ENCODE measurements at places on chromosomes 16 and 17.

DNA sequence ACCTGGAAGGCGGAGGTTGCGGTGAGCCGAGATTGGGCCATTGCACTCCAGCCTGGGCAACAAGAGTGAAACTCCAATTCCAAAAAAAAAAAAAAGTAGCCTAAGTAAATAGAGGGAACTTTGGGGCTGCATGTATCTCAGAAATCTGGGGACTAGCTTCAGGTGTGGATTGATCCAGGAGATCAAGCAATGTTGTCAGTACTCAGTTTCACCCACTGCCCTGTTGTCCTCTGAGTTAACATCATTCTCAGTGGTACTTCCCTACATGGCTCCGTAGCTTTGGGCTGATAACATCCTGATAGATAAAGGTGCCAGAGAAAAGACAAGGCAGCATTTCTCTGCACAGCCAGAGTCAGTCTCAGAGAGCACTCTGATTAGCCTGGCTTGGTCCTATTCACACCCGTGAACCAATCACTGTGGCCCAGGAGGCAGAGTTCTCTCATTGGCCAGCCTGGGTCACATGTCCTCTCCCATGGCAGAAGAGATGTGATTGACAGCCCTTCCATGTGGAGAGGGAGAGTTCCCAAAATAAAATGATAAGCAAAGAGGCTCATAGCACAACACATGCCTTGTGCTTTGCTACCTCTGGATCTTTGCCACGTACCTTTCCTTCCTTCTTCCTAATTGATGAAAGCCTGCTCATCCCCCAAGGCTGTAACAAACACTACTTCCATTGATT lies 99.6 kb downstream of the ABCC1 start:
- DNase-seq: no peak

- no peak for DNase-seq
Measured at GRCh38 chr17:35847006-35847405, 21.7 kb downstream of the HEATR9 start.

GRCh38 chr17:1755252-1755826 lies 6.5 kb upstream of the SERPINF1 start:
- DNase-seq: no peak

- DNase-seq: no peak
Measured at GRCh38 chr17:58217766-58218165, 1.3 kb downstream of the MKS1 start.

- no peak for DNase-seq
Measured at GRCh38 chr16:4593086-4593485, 21.6 kb downstream of the UBALD1 start.

- DNase-seq: no peak
Measured at GRCh38 chr17:72219137-72219823, 98.5 kb downstream of the SOX9 start.

- DNase-seq: no peak
Measured at GRCh38 chr16:83515395-83515794, 292.4 kb upstream of the HSBP1 start.

DNA sequence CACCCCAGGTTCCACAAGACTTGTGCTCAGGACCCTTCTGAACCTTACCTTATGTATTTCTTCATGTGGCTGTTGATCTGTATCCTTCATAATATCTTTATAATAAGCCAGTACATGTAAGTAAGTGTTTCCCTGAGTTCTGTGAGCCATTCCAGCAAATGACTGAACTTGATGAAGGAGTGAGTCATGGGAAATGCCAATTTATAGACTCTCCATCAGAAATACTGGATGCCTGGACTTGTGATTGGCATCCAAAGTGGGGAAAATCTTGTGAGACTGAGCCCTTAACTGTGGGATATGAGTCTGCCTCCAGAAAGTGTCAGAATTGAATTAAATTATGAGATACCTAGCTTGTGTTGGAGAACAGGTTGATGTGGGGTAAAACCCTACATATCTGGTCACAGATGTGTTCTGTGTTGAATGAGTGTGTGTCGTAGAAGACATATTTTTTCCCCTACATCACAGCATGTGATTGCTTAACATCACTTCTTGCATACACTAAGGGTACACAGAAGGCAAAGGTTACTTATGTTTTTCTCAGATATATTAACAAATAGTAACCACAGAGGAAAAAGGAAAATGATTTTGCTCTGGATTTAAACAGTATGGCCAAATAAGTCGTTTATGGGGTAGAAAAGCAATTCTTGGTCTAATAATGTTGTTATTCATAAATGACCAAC lies 70.2 kb upstream of the NETO2 start:
- no peak for DNase-seq

DNA sequence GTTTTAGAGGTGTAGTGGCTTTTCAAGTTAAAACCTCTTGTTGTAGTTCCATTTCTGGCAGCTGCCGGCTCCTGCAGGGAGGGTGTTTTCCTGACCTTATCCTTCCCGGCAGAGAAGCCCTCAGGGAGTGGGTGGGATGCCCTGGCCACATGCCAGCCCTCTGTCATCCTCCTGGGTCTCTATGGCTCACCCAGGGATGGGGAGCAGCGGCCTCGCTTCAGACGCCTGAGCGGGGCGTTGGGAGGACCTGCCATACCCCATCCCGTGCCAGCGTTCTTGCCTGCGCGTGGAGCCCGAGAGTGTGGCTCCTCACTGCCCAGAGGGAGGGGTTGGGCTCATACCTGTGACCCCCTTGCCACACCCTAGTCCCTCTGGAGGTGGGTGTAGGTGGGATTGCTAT lies 11.9 kb downstream of the KCNJ12 start:
- no peak for DNase-seq

Data from CD4-positive, alpha-beta T cell treated with Interleukin-6 for 4 hours (primary cell).